Effector CD8-positive, alpha-beta T cell (primary cell): ENCODE measurements at places on chromosomes 7 and 10.

GRCh38 chr10:132172091-132173066 lies 14.4 kb upstream of the DPYSL4 start:
- DNase-seq = no peak

- DNase-seq = no peak
These were observed 6.4 kb downstream of the USP54 start for GRCh38 chr10:73584737-73585136.

DNA sequence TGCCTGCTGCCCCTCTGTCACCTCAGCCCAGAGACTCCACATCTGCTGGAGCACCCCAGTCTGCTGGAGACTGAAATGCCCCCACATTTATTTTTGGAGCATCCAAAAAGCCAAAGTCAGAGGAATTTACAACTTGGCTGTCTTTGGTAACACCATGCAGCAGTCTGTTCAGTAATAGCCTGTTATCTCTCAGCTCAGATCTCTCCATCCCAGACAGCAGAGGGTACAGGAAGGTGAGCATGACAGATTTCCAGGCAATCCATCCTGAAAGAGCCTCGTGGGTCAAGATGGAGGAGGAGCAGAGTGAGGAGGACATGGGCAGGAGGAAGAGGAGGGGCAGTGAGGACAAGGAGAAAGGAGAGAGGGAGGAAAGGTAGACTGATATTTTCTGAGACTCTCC lies 55.9 kb downstream of the GRID1 start:
- no peak for DNase-seq

- no peak for DNase-seq
These were observed 19.0 kb upstream of the GALNTL5 start for GRCh38 chr7:151937286-151937685.

- DNase-seq = no peak
These were observed 421.0 kb downstream of the PTPRN2 start for GRCh38 chr7:158166386-158167340.
